SK-MEL-5 (cell line): ENCODE measurements at places on chromosomes 2 and 18. TPM values are rescaled to one million over a fixed set of nuclear protein-coding genes. Genes with fewer than 3 reads are reported as not detected.

The SLC4A3 gene
- total RNA-seq: 2.9 and 4.0 TPM in 2 replicates

The NFATC1 gene
- total RNA-seq: 4.9 and 5.8 TPM in 2 replicates

The CHPF gene
- 93.9 and 111 TPM in 2 replicates for total RNA-seq

The NEU2 gene
- total RNA-seq: not detected in 2 replicates

The TUBA4A gene
- 1.4 TPM in 1 of 2 replicates, not detected in the other for total RNA-seq

The CFAP65 gene
- total RNA-seq: 0.16 and 0.24 TPM in 2 replicates

- no peak for DNase-seq
Observed at GRCh38 chr2:15633971-15634346, 42.3 kb downstream of the DDX1 start.

GRCh38 chr2:68429311-68429826 lies 37.7 kb downstream of the FBXO48 start:
- DNase-seq: no peak

DNA sequence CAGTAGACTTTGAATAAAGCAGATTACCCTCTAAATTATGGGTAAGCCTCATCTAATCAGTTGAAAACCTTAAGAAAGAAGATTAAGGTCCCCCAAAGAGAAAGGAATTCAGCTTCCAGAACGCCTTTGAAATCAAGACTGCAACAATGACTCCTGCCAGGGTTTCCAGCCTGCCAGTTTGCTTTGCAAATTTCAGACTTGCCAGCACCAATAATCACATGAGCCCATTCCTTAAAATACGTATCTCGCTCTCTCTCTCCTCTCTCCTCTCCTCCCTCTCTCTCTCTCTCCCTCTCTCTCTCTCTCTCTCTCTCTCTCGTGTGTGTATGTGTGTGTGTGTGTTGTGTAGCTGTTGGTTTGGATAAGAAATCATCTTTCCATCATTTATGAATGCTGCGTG lies 184.2 kb downstream of the PDE1A start:
- no peak for DNase-seq

DNA sequence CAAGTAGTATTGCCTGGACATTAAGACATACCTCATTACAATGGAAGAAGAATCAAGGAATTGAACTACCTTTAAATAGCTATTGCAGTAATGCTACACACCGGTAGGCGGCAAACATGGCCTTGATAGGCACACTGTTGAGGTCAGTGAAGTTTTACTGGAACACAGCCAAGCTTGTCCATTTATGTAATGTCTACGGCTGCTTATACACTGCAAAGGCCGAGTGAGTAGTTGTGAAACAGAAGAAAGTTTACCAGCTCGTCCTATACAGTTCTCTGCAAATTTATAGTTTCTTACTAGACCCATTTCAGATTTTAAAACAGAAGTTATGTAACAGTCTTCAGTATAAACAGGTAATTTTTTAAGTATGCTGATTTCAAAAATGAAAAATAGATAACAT lies 38.8 kb downstream of the PPP4R1 start:
- DNase-seq: peak; percentile 92

GRCh38 chr18:9869715-9870430 lies 15.9 kb upstream of the TXNDC2 start:
- DNase-seq: peak; percentile 11

GRCh38 chr2:203383038-203383437 lies 54.8 kb downstream of the ABI2 start:
- DNase-seq: no peak

GRCh38 chr2:157052685-157053224 lies 204.8 kb upstream of the GALNT5 start:
- no peak for DNase-seq

GRCh38 chr2:9972621-9973479 lies 21.4 kb downstream of the GRHL1 start:
- no peak for DNase-seq

DNA sequence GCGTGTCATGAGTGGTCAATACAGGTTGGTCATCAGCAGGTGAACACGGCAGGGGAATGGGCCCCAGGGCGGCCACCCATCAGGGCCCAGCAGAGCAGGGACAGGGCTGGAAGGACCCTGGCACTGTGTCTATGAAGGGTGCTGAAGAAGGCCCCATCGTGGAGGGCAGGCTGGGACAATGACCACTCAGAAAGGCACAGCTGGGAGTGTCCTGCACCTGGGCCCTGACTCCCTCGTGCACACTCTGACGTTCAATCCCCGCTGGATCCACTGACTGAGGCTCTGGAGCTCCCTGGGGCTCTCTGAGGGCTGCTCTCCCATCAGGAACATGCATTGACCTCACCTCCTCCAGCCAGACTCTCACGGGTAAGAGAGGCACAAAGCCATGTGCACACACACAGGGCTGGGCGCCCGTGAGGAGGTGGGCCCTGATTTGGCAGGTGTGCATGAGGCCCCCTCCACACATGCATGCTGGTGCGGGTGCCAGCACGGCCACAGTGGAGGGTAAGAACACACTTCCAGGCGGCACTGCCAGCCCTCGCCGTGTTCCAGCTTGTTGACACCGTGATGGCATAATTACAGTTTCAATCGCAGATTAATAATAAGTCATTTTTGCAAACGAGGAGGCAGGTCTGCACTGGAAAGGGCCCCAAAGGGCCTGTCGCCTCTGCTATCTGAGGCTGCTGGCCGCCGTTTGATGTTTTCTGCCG lies 58.5 kb downstream of the SMAD7 start:
- no peak for DNase-seq

DNA sequence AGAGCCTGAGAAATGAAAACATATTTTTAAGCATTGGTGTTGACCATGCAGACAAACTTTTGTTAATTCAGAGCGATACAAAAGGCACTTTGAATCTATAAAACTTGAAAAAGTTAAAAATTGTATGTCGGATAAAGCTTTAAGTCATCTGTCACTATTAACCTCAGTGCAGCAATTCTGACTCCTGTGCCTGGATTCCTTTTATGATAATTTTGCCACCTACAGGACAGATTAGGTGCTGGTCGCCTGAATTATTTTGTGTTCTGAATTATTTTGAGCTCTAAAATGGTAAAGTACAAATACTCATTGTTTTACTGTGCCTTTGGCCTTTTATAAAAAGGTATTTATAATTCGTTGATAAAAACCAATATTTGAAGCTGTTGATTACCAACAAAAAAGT lies 19.4 kb upstream of the RNF138 start:
- peak; percentile 49 for DNase-seq

- no peak for DNase-seq
Observed at GRCh38 chr2:156309167-156309566, 23.4 kb downstream of the NR4A2 start.

DNA sequence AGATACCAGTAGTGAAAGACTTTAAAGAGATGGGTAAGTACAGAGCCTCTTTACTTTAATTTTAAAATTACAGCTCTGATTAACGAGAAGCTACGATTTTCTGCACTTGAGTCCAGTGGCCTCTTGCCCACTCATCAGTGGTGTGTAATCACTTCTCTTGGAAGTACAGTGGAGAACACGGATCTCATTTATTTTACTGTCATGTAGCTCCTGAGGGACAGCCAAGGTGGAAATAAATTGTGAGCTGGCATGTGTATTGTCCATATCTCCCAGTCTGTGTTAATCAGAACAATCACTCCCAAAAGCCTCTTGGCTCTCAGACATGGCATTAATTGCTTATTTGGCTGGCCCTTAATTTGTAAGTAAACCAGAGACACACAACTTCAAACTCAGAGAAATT lies 69.4 kb downstream of the LOXHD1 start:
- no peak for DNase-seq

GRCh38 chr2:204914708-204915107 lies 369.4 kb downstream of the PARD3B start:
- no peak for DNase-seq

DNA sequence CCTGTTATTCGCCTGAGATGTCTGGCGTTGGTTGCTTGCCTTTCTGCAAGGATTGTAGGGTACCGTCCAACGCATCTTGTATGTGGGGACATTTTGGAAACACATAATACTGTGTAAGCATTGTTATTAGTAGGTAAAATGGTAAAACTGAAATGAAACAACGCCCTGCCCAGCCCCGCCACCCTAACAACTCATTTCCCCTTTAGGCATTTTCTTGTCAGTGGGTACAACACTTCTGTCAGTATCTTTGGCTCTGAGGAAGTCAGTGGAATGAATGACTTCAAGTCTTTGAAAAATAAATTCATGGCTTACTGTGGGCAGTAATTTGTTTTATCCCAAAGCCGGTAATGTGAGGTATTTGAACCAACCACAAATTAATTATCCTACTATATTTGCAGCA lies 86.0 kb downstream of the FMNL2 start:
- DNase-seq: no peak

- DNase-seq: no peak
Observed at GRCh38 chr2:172808156-172808555, 72.5 kb downstream of the RAPGEF4 start.

GRCh38 chr18:51039138-51040112 lies 9.4 kb downstream of the SMAD4 start:
- no peak for DNase-seq

- no peak for DNase-seq
Observed at GRCh38 chr2:202773301-202773973, 98.1 kb downstream of the ICA1L start.

GRCh38 chr2:75027886-75028285 lies 69.4 kb downstream of the POLE4 start:
- DNase-seq: no peak

GRCh38 chr18:52311331-52311730 lies 28.7 kb upstream of the DCC start:
- DNase-seq: no peak

DNA sequence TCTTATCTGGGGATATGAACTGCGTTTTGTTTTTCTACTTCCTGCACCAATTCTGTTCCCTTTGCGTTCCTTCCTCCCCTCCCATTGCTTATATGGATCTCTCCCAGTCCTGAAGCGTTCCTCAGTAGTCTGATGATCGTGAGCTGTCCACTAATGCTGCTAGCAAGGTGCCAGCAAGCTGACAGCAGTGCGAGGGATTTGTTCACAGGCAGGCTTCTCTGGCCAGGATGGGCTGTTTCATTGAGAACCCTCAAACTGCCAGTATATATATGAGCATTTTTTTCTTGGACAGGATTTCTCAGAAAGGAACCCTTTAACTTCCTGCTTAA lies 40.1 kb downstream of the GTF3C3 start:
- peak; percentile 16 for DNase-seq

DNA sequence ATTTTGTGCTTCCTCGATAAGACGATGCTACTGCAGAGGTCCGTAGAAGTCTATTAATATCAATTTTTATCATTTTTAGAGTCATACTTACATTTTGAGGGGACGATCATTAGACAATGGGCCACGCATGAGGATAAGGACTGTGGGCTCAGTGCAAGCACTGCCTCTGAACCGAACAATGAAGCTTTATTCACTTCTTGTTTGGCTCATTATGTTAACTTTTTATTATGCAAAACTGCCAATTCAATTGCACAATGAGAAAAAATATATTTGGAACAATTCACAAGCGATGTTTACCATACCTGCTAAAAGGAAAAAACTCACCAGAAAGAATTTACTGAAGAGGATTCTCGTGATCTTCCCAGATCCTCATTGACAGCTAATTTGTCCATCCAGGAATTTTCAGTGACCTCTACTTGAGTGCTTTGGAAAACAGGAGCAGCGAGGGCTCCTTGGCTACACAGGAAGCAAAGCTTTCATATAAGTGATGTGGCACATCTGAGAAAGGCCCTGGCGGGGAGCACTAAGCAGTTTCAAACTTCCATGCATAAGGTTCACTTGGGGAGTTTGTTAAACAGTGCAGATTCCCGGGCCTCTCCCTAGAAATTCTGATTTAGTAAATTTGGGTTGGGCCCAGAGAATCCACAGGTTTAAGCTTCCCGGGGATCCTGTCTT lies 13.3 kb upstream of the CAPN13 start:
- no peak for DNase-seq

GRCh38 chr18:48605408-48605845 lies 66.6 kb downstream of the CTIF start:
- peak; percentile 64 for DNase-seq
